NCI-H2171 treated with DMSO at 0.1 percent for 48 hours (cell line): ENCODE measurements at places on chromosomes 5 and 9.

DNA sequence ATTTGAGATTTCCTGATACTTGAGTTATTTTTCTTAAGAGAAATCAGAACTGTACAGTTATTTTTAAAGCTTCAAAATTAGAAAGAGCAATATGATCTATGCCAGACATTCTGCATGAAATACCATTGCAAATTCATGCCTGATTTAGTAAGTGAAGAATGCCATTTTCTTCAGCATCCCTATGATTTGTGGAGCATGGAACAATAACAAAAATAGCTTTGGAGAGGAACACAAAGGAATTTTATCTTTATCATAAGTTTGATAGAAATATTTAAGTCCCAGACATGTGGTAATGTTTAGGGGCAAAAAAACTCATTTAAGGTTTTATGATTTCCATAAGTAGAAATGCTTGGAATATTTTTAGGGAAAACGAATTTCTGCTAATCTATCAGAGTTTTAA is 1863.4 kb downstream of the EFNA5 start:
- no peak for DNase-seq

- DNase-seq: no peak
Observed at GRCh38 chr5:89232139-89232603, 349.2 kb upstream of the MEF2C start.

DNA sequence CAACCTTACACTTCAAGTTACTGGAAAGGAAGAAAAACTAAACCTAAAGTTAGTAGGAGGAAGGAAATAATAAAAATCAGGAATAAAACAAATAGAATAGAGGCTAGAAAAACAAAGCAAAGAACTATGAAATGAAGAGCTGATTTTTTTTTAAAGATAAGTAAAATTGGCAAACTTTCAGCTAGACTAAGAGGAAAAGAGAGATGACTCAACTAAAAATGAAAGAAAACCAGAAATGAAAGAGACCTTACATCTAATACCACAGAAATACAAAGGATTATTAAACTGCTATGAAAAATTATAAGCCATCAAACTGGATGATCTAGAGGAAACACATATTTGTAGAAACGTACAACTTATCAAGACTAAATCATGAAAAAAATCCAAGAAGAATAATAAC is 60.0 kb downstream of the PRRC1 start:
- no peak for DNase-seq

DNA sequence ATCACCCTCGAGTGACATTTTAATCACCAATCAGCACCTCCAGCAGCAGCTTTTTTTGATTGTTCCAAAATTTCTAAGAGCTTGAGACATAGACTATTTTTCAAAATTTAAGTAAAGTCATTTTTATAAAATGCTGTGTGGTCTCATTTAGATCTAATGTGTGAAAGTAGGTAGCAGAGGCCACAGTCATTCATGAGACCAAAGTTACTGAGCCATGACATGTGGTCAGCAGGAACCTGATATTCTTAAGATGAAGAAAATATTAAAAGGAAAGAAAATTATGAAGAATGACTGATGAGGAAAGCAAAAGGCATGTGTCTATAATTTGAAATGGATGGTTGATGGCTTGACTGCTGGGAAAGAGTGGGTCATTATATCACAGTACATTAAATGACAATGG is 7.2 kb downstream of the FREM1 start:
- no peak for DNase-seq

DNA sequence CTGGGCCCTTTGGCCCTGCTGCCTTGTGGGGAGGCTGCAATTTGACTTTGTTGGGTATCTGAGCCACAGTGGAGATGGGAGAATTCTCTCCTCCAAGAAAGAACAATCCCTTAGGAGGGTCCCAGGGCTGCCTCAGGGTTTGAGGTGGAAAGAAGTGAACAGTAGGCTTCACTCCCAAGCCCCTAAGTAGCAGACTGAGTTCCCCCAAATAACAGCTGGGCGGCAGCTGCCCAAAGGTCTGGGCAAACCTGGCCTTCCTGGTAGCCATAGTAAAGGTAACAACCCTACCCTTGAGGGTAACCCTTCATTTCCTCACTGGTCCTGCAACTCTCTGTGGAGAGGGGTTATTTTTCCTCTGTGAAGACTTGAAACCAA is 746 bp downstream of the RGS3 start:
- DNase-seq: no peak

- DNase-seq: no peak
Observed at GRCh38 chr9:119736491-119737454, 367.5 kb upstream of the BRINP1 start.

DNA sequence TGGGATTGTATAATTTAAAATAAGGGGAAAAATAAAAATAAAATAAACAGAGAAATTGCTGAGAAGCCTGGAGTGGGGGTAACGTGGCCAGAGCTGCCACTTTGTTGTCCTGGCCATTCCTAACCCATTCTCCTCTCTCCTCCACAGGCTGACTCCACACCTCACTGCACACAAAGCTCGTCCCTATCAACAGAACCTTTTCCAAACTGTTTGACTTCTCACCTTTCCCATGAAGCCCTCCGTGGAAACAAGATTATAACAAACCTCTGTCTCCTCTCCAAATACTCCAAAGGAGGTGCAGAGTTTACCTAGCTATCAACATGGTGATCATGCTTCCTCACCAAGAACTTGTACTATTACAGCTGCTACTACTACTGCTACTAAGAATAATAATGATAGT is 151.1 kb downstream of the GLIS3 start:
- no peak for DNase-seq

GRCh38 chr5:112757468-112758208 is 20.0 kb downstream of the APC start:
- DNase-seq: peak; percentile 70

DNA sequence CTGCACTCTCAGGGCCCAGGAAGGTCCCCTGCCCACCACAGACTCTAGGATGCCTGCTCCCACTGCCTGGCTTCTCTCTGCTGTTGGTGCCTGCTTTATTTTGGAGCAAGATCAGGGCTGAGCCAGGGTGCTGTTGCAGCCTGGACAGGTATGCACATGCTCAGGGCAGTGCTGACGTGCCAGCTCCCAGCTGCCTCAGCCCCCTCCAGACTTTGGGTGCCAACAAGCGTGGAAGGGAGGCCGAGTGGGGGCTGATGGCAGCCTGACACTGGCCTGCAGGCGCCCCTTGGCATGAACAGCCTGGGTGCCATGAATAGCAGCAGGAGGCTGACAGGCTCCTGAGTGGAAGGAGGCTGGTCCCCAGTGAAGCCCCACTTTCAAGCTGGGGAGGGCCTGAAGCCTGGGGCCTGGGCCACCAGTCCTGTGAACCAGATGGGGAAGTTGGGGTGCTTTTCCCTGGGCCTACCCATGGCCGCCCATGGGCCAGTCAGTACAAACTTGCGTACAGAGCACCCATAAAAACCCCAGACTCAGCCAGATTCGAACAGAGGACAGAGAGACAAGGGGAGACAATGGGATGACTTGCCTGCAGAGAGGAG is 6.8 kb downstream of the AMBP start:
- no peak for DNase-seq

GRCh38 chr5:13955896-13956295 is 11.4 kb upstream of the DNAH5 start:
- no peak for DNase-seq

DNA sequence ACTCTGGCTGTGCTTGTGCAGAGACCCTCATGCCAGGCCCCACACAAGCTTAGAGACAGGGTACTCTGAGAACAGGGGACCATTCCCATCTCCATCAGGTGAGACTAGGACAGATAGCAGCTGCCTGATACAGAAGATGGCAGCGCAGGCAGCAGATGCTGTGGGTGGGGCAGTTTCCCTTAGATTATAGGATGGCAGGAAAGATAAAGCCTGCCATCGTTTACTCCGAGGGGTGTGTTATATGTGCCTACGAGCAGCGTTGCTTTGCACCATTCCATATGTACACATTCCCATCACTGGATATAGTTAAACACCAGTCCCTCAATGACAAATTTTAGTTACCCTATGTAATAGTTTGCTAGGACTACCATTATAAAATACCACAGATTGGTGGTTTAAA is 135.2 kb downstream of the SMARCA2 start:
- DNase-seq: no peak

GRCh38 chr5:119655061-119655460 is 25.7 kb downstream of the FAM170A start:
- DNase-seq: no peak

- no peak for DNase-seq
Observed at GRCh38 chr5:117261948-117262571, 687.4 kb upstream of the SEMA6A start.

GRCh38 chr5:81994679-81995078 is 22.9 kb downstream of the ATG10 start:
- no peak for DNase-seq

DNA sequence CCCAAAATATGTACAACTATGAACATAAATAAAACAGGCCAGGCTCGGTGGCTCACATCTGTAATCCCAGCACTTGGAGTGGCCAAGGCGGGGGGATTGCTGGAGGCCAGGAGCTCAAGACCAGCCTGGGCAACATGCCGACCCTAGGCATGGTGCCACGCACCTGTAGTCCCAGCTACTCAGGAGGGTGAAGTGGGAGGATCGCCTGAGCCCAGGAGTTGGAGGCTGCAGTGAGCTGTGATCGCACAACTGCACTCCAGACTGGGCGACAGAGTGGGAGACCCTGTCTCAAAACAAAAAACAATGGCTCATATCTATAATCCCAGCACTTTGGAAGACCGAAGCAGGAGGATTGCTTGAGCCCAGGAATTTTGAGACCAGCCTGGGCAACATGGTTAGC is 1.5 kb downstream of the HAUS6 start:
- no peak for DNase-seq

DNA sequence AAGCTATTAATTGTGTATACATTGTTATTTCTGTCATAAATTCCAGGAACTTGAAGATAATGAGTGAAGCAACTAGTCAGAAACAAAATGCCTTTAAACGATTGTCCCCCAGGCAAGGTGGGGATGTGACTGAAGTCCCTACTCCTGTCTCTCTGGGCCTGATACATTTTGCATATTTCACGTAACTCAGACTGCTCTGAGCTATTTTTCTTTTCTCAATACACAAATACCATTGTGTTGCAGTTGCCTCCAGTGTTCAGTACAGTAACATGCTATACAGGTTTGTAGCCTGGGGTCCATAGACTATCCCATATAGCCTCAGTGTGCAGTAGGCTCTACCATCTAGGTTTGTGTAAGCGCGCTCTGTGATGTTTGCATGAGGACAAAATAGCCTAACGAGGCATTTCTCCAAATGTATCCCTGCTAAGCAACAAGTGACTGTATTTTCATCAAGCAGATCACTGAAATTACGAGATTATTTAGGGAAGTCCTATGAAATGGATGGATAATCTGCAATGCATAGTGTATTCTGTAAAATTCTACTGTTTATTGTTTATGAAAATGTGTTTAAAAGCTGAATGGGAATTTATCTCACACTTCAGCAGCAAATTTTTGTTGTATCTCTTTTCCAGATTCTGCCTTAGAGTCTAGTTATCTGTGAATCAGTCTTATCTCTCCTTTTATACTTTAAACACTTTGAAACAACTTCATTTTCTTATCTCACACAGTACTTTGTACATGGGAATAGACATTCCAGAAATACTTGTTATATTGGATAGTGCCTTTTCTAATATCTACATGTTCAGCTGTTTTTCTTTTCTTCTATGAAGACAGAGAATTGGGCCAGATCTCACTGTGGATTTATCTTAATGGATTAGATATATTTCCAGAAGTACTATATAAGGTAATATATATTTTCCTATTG is 150.5 kb downstream of the CD180 start:
- no peak for DNase-seq

- DNase-seq: no peak
Observed at GRCh38 chr9:98781588-98782383, 14.6 kb downstream of the ANKS6 start.

DNA sequence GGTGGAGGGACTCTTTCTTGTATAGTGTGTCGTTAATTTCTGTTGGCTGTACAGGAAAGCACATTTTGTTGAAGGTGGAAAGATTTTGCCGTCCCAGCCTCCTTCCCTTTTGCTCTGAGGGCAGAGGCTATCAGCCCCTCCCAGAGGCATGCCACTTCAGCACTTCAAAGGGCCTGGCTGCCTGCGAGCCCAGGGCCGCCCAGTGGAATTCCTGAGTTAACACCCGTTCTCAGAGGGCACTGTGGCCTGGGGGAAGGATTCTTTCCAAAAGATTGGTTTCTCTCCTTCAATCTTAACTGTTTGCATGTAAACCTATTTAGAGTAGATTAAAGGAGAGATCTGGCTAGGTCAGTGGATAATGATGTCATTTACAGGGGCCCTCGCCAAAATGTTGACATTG is 238.6 kb downstream of the FANCC start:
- no peak for DNase-seq

DNA sequence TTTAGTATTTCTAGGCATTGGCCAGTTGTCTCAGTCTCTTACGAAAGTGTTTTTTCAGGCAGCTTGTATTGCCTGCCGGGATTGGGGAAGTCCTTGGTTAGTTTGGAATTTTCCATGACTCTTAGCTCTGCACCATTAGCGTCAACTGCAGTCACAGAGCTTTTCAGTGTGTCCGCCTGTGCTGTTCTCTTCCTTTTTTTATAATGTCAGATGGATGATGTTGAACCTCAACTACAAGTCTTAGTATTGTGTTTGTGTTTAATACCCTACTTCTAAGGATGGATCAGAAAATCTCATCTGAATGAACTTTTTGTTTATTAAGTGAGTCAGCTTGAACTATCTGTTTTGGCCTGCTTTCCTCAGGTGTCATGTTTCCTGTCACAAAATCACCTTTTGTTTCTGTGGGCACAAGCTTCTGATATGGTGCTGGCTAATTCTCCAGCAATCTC is 33.1 kb downstream of the ATP6V0E1 start:
- DNase-seq: no peak

GRCh38 chr5:128472919-128473318 is 65.1 kb downstream of the FBN2 start:
- DNase-seq: no peak

GRCh38 chr5:158907856-158908255 is 191.9 kb downstream of the EBF1 start:
- DNase-seq: no peak

DNA sequence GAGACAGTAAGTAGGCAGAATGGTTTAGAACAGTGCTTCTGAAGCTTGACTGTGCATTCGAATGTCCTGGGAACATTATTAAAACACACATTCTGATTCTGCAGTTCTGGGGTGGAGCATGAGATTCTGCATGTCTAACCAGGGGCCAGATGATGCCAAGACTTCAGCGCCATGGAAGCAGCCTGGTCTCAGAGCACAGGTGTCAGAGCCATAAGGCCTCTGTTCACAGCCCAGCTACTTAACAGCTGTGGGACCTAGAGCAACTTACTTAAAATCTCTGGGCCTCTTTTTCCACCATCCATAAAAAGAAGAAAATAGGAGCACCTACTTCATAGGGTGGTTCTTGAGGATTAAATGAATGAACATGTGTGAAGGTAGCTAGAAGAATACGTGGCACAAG is 84.0 kb downstream of the GNAQ start:
- peak; percentile 69 for DNase-seq

- peak; percentile 97 for DNase-seq
Observed at GRCh38 chr5:43008363-43009153, 31.6 kb downstream of the ANXA2R start.

- DNase-seq: no peak
Observed at GRCh38 chr5:16593628-16594027, 23.2 kb downstream of the RETREG1 start.

GRCh38 chr9:121280715-121281613 is 13.0 kb downstream of the GSN start:
- peak; percentile 33 for DNase-seq

GRCh38 chr5:15864536-15865215 is 314.9 kb downstream of the MARCHF11 start:
- no peak for DNase-seq

GRCh38 chr9:106708475-106709146 is 154.4 kb upstream of the ZNF462 start:
- DNase-seq: no peak
